IMR-90 (cell line): ENCODE measurements at places on chromosomes 11 and 22.

DNA sequence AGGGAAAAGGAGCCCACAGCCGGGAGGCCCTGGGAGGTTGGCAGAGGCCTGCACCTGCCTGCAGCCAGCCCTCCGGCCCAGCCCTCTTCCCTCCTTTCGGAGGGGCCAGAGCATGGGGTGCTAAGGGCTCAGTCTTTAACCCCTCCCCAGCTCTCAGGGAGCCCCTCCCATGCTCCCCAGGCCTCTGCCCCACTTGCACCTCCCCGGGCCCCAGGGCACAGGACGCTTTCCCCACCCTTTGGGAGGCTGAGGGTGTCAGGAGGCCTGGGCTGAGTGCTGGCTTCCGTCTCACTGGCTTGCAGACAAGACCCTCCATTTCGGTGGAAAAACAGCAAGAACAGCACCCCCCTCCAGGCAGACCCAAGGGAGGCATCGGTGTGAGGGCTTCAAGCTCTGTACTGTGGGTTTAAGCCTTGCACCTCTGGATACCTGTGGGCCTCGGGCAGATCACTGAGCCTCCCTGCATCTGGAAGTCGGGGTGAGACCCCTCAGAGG lies 7.3 kb downstream of the ASCL2 start:
- no peak for DNase-seq

GRCh38 chr11:132228746-132229325 lies 858.4 kb downstream of the NTM start:
- peak; percentile 43 for DNase-seq

- DNase-seq = no peak
Observed at GRCh38 chr11:21465203-21465602, 727.7 kb upstream of the ANO5 start.

DNA sequence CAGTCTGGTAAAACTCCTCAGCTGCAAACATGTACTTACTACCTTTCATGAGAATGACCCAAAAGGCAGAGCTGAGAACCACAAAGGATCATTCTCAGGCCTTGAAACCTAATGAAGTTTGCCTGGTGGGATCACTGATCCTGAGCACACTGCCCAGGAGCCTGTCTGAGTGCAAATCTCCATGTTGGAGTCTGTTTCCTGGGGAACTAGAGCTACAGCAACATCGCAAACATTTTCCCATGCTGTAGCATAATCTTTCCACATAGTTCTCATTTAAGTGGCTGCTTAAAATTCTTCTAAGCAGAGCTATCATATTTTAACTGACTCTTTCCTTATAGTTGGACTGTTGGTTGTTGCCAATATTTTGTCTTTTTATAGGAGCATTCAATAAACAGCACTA lies 58.5 kb downstream of the GUCY1A2 start:
- DNase-seq = no peak

- DNase-seq = no peak
Observed at GRCh38 chr11:2534134-2534956, 89.5 kb downstream of the KCNQ1 start.

- no peak for DNase-seq
Observed at GRCh38 chr11:121367844-121368225, 75.3 kb downstream of the SC5D start.

- no peak for DNase-seq
Observed at GRCh38 chr11:121589946-121590537, 137.3 kb upstream of the SORL1-AS1 start.
